ENCODE measurements at places on chromosomes 13 and 19.

GRCh38 chr13:52085421-52085820 is 43.5 kb downstream of the NEK5 start:
- H3K36me3 ChIP-seq: no peaks in the 10 kb centered on the region
- no peak for DNase-seq
- H3K27me3 ChIP-seq: no peaks in the 10 kb centered on the region
- no peaks in the 10 kb centered on the region for H3K4me1 ChIP-seq

DNA sequence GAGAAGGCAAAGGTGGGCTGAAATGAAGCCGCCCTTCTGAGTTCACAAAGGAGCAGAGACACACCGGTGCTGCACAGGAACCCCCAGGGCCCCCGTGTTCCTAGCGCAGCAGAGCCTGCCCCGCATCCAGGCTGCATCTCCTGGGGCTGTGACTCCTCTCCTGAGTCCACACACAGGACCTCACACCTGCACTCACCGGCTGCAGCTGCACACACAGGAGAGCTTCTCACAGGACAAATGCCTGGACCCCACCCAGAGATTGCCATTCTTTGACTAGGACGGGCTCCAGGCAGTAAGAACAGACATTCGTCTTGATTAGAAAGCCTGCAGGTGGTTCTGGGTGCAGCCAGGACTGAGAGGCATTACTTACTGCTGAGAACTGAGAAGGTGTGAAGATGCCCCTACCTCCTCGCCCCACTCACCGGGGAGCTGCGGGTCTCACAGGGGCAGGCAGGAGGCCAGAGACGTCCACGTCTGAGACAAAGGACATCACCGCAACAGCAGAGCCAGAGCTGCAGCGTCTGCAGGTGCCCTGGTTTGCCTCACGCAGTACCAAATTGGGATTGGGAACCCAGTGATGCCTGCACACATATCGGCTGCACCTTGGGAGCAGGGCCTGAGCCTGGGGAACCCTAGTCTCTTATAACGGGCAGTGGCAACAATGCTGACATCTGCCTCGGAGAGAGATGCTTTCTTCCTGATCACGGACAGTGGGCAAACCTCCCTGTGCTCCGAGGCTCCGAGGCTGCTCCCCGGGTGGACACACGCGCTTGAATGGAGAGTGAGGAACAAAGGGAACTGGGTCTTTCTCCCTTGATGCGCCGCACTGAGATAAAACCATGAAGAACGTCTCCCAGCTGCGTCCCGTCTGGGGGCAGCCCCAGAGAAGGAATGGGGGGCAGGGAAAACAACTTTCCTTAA is 50.4 kb downstream of the RASA3 start:
- H3K4me3 ChIP-seq: no peak overlapping the region
- H3K27me3 ChIP-seq: no peaks in the 10 kb centered on the region
- no peaks in the 10 kb centered on the region for H3K36me3 ChIP-seq

DNA sequence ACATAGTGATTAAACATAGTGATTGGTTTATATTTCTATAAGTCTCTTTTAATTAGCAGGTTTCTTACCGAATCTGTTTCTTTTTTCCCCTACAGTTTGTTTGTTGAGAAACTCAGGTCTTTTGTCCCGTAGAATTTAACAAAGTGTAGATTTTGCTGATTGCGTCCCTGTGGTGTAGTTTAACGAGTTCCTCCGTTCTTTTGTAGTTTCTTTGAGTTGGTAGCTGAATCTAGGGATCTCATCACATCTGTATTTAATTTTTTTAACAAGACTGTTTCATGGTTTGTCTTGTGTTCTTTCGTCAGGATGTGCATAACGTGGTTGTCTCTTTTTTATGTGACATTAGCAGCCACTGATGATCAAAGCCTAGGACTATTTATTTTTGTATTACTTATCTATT is 111.1 kb downstream of the AKAP11 start:
- no peak overlapping the region for H3K4me3 ChIP-seq
- no peak for DNase-seq
- H3K27ac ChIP-seq: no peak overlapping the region

GRCh38 chr13:41944635-41945397 is 16.1 kb downstream of the VWA8 start:
- no peaks in the 10 kb centered on the region for H3K4me1 ChIP-seq
- no peaks in the 10 kb centered on the region for H3K27me3 ChIP-seq
- H3K4me3 ChIP-seq: no peak overlapping the region
- no peak overlapping the region for H3K27ac ChIP-seq
- DNase-seq: no peak

GRCh38 chr13:105956921-105957320 is 578.5 kb downstream of the EFNB2 start:
- DNase-seq: no peak
- H3K36me3 ChIP-seq: no peaks in the 10 kb centered on the region
- no peaks in the 10 kb centered on the region for H3K4me1 ChIP-seq
- no peak overlapping the region for H3K4me3 ChIP-seq
- H3K27ac ChIP-seq: no peak overlapping the region
- H3K27me3 ChIP-seq: no peaks in the 10 kb centered on the region

DNA sequence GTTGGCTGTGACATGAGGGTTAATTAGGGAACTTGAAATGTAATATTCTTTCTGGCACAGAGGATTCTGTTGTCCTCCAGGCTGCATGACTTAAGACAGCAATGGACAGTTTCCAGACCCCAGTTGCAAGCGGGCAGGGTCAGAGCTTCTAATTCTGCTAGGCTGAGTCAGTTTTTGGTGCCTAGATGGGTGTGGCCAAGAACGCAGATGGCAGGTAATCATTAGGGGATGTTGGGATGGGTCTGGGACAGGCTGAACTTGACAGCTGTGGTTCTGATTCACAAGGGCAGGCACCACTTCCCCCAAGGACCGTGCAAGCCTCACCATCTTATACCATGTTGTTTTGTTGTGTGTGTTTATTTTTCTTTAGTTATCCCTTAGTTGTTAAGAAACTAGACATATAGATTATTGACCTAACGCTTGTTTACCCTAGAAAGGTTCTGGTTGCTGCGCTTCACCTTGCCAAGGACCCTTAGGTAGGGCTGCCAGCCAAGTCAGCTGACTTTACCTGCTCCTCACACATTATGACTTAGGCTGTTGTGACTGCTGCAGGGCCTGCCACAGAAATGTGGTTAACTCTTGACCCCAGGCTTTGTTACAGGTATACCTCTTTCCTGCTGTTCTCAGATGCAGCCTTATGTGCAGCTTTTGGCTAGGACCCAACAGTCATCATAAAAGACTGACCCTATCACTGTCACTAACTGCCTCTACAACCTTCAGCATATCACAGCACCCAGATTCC is 117.7 kb upstream of the KLF12 start:
- H3K27me3 ChIP-seq: no peaks in the 10 kb centered on the region
- no peaks in the 10 kb centered on the region for H3K36me3 ChIP-seq
- H3K4me3 ChIP-seq: no peak overlapping the region
- no peak for DNase-seq
- H3K4me1 ChIP-seq: peaks cover 3% of the 10 kb centered on the region
- H3K27ac ChIP-seq: no peak overlapping the region

GRCh38 chr19:41706741-41707501 is 1.5 kb upstream of the CEACAM5 start:
- H3K36me3 ChIP-seq: no peaks in the 10 kb centered on the region
- DNase-seq: peak; percentile 90
- H3K4me1 ChIP-seq: peaks cover 6% of the 10 kb centered on the region
- no peak overlapping the region for H3K4me3 ChIP-seq

DNA sequence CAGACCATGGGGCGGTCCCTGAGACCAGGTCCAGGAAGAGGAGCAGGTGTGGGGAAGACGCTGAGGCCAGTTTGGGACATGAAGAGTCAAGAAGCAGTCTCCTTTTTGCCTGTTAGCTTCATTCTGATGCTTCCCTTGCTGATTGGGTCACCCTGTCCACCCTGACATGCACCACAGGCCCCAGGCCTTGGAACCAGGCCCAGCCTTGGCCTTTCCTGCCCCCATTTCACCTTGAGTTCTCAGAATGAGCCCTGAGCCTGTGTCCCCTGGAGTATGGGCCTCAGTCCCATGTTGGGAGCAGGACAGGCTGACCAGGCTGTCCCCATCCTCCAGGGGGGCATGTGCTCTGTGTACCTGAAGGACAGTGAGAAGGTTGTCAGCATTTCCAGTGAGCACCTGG is 4.9 kb upstream of the TIMM50 start:
- no peak overlapping the region for H3K4me3 ChIP-seq
- H3K27me3 ChIP-seq: no peaks in the 10 kb centered on the region
- H3K27ac ChIP-seq: no peak overlapping the region
- H3K36me3 ChIP-seq: peaks cover 68% of the 10 kb centered on the region

- peaks cover 3% of the 10 kb centered on the region for H3K27me3 ChIP-seq
- no peaks in the 10 kb centered on the region for H3K36me3 ChIP-seq
- no peak overlapping the region for H3K27ac ChIP-seq
- no peak for DNase-seq
- H3K4me3 ChIP-seq: no peak overlapping the region
Observed at GRCh38 chr19:1496714-1497577, 6.0 kb downstream of the REEP6 start.

- H3K27me3 ChIP-seq: no peaks in the 10 kb centered on the region
- no peak for DNase-seq
- no peak overlapping the region for H3K27ac ChIP-seq
- no peaks in the 10 kb centered on the region for H3K4me1 ChIP-seq
Observed at GRCh38 chr13:70995338-70995737, 871.7 kb downstream of the DACH1 start.

DNA sequence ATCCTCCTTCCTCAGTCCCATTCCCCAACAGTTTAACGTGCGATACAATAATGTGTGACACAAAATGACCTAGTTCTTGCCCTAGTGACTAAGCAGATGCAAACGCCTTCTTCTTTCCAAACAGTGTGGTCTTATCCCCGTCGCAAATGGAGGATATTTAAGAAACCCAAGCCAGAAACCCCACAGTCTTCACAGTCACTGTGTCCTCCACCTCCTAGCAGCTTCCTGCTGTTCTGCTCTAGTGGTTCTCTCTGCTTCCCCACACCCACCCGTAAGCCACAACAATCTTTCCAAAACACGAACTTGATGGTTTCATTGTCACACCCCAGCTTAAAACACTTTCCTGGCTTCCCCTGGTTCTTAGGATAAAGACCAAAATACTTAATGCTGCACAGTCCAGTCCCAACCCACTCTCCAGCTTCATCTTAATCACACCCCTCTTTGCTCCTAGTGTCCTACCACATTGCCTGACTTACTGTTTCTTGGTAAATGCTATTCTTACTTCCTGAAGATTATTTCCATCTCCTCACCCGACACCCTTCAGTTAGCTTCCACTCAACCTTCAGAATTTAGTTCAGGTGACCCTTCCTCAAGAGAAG is 32.3 kb downstream of the ITM2B start:
- DNase-seq: no peak
- no peak overlapping the region for H3K4me3 ChIP-seq
- no peaks in the 10 kb centered on the region for H3K27me3 ChIP-seq
- H3K4me1 ChIP-seq: peaks cover 32% of the 10 kb centered on the region
- H3K27ac ChIP-seq: peak overlapping the region; percentile 44
- H3K36me3 ChIP-seq: peaks cover 90% of the 10 kb centered on the region

GRCh38 chr13:44221657-44222056 is 152.0 kb upstream of the SERP2 start:
- no peaks in the 10 kb centered on the region for H3K36me3 ChIP-seq
- H3K27me3 ChIP-seq: no peaks in the 10 kb centered on the region
- H3K27ac ChIP-seq: no peak overlapping the region

DNA sequence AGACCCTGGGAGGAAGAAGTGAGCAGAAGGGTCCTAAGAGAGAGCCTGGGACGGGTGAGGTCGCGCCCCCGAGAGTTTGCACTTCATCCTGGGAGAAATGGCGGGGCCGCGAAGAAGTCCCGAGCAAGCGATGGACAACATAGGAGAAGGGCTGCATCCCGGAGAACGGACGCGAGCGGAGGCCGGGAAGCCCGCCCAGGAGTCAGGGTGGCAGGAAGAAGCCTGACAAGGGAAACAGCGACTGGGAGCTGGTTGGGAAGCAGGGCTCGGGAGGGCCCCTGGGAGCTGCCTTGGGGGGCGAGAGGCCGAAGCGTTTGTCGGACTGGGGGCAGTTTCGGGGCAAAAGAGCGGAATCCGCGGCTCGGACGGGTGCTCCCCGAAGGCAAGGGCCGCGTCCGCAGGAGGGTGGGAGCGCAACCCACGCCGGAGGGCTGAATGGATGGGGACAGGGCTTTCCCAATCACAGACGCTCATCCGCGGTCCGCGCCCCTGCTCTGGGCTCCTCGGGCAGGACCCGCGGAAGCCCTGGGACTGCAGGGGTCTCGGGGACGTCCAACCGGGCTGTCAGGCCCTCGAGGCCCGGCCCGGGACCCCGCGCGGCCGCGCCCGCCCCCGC is 469 bp downstream of the ABHD17A start:
- peak overlapping the region; percentile 95 for H3K27ac ChIP-seq
- no peaks in the 10 kb centered on the region for H3K27me3 ChIP-seq
- peak; percentile 90 for DNase-seq
- H3K4me3 ChIP-seq: peak overlapping the region; percentile 68

DNA sequence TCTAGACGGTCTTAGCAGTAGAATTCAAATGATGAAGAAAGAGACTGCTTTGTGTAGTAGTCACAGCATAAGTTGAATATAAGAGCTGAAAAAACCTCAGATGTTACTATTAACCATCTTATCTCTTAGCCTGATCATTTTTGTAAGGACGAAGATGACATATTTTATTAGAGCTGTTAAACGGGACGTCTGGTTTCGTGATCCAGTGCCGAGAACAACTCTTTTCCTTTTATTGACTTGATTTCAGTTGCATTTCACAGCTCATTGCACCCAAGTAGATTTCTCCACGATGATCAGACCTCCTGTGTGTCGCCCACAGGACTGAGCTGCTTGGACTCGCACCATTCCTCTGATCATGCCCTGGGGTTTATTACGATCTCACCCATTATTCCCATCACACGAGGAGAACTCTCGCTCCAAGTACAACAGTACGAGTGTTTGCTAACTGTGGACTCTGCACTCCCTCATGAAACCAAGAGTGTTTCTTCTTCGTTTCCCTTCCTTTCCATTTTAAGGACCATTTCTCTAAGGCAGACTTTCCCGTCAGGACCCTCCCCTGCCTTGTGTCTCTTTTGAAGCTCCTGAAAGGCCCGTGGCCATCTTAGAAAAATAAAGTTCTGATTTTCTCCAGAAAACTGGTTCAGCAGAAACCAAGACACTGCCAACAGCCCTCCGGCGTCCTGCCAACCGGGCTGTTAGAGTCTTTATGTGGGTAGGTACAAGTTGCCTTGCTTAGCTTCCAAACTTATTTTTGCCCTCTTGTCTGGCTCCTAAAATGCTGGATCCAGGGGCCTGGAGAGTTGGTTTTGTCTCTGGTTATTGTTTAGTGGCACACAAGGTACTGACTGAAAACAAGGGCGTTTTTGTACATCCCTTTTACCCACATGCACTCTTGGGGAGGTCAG is 48.2 kb upstream of the RNF113B start:
- no peak for DNase-seq
- H3K4me1 ChIP-seq: no peaks in the 10 kb centered on the region
- no peak overlapping the region for H3K27ac ChIP-seq
- H3K36me3 ChIP-seq: no peaks in the 10 kb centered on the region

- H3K27ac ChIP-seq: no peak overlapping the region
- H3K27me3 ChIP-seq: no peaks in the 10 kb centered on the region
- H3K4me1 ChIP-seq: no peaks in the 10 kb centered on the region
- no peaks in the 10 kb centered on the region for H3K36me3 ChIP-seq
- DNase-seq: no peak
- H3K4me3 ChIP-seq: no peak overlapping the region
Observed at GRCh38 chr19:38532939-38533338, 84.8 kb downstream of the MAP4K1 start.

All from spleen (tissue), 13 donors.